ENCODE measurements at places on chromosomes 2 and 18. TPM values are rescaled to one million over a fixed set of nuclear protein-coding genes. Genes with fewer than 3 reads are reported as not detected.

- no peak for DNase-seq
Observed at GRCh38 chr2:15385184-15385583, 175.9 kb downstream of the NBAS start.

- no peak for DNase-seq
Observed at GRCh38 chr18:58373481-58373880, 255.4 kb downstream of the ALPK2 start.

- DNase-seq: peak; percentile 85
Observed at GRCh38 chr18:24075767-24076597, 61.4 kb downstream of the TTC39C start.

DNA sequence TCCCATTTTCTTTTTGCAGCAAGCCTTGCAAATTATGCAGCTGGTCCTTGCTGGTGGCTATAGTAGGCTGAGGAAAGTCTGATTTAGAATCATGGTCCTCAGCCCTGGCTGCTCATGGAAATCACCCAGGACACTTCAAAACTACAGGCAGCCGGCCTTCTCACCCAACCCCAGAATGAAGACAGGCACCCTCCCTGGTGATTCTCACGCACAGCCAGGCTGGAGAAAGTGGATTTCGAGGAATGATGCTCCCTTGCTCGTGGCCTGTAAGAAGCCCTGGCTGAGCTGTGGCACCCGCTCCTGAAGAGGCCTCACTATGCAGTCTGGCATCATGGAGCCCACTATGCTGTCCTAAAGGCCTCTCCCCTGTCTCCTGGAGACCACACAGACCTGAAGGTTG is 157.4 kb downstream of the CAPN13 start:
- DNase-seq: no peak

DNA sequence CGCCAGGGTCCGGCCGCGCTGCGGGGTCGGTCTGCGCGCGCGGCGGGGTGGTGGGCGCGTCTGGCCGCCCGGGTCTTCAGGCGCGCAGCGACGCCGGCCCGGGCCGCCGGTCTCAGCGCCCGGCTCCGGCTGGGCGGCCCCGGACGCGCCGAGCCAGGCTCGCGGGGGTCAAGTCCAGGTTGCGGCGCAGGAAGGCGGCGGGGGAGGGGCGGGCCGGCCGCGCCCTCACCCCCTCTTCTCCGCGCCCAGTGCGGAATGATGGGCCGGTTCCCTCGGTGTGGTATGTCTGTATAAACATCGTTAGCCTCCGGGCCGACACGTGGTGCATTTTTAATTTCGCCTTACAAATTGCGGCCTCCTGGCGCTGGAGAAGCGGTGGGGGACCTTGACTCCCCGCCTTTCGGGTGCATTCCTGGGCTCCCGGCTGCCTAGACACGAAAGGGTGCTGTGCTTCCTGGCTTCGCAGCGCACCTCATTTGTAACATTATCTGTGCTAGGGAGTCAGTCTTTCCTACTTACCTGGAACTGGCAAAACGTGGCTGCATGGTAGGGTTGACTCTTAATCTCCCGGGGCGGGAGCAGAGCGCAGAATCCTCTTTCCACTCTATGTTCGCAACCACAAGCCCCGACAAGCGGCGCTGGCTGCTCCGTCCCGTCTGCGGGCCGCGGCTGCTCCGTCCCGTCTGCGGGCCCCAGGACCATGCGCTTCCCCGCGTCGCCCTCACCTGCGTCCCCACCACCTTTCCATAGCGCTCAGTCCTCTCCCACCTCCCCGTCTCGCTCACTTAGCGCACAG is 69.0 kb downstream of the CTAGE1 start:
- DNase-seq: no peak

- DNase-seq: peak; percentile 91
Observed at GRCh38 chr2:105746177-105747080, 1.7 kb downstream of the NCK2 start.

- DNase-seq: no peak
Observed at GRCh38 chr2:122077771-122078170, 322.3 kb downstream of the TSN start.

DNA sequence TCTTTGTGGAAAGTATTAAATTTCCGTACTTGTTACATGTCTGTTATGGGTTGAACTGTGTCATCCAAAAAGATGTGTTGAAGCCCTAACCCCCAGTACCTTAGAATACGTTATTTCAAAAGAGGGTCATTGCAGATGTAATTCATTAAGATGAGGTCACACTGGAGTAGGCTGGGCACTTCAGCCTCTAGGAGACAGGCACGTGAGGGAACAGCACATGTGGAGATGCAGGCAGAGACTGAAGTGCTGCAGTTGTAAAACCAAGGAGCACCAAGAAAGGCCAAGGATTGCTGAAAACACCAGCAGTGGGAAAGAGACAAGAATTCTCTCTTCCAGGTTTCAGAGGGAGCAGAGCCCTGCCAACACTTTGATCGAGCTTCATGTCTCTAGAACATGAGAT is 4.6 kb upstream of the RHBDD1 start:
- DNase-seq: no peak

GRCh38 chr18:4636967-4637366 is 181.9 kb upstream of the DLGAP1 start:
- no peak for DNase-seq

DNA sequence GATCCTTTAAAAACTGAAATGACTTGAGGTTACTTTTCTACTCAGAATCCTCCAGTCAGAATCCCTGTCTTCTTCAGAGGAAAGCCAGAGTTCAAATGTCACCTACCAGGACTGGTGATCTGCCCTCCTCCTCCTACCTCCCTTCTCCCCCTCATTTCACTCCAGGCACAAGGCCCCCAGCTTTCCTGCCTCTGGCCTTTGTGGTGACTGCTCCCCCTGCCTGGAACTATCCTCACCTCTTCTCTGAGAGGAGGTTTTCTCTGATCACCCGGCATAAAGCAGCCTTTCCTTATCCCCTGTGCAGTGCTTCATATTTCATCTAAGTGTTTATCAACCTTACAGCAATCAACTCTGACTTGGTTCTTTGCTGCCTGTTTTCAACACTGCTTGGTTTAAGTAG is 6.8 kb downstream of the B3GNT2 start:
- no peak for DNase-seq

DNA sequence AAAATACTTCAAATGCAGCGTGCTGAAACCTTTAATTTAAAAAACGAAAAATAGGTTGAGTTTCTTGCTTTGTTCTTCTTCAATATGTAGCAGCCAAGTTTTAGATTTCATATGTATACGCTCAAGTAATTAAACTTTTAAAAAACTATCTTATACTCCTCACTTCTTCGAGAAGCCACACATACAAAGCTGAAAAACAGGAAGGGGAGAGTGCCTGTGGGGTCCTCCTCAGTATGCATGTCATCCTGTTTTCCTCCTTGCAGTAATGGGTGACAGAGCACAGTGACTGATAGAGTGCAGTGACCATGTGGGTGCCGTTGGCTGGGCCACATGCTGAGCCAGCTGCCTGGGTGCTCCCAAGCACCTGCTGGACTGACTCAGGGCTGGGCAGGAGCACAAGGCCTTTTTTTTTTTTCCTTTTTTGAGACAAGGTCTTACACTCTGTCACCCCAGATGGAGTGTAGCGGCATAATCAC is 33.3 kb downstream of the UXS1 start:
- DNase-seq: peak; percentile 50

GRCh38 chr18:31592506-31593157 is 955 bp downstream of the TTR start:
- DNase-seq: no peak

DNA sequence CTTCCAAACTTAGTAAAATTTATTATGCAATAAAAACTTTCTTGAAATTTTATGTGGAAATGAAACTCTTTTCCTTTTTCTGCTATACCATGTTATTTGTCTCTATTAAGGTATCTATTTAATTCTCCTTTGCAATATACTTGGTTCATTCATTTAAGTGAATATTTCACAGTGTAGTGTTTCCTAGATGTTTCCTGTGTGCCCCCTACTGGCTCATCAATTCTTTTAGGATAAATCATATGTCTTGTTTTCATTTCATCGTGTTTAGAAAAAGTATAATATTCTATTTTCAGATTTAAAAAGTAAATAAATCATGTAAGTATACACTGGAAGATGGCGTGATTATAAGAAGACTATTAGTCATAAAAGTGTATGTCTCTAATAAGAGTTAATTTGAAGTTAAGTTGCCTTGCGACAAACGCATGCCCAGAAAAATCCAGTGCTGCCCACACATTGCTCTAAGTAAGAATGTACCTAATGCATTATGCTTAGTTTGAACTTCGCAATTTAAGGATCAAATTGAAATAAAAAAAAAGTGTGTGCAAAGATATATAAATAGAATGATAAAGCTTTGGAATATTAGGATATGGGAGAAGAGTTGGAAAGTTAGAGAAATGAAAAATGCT is 525.4 kb downstream of the KCNJ3 start:
- DNase-seq: no peak

DNA sequence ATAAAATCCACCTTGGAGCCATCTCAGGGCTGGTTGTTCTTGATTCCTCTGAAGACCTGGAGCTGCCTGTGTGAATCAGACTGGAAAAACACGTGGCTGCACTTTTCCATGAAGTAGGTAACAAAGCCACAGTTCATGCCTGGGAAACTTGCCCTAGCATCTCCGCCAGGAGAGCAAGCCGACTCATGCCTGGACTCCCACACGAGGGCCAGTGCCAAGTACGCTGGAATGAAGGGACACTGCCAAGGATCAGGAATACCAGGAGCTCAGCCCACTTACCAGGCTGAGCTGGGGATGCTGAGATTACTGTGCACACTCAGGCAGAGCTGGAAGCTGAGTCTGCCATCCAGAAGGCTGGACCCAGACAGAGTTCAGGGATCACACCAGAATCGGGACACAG is 10.9 kb upstream of the FHL2 start:
- no peak for DNase-seq

DNA sequence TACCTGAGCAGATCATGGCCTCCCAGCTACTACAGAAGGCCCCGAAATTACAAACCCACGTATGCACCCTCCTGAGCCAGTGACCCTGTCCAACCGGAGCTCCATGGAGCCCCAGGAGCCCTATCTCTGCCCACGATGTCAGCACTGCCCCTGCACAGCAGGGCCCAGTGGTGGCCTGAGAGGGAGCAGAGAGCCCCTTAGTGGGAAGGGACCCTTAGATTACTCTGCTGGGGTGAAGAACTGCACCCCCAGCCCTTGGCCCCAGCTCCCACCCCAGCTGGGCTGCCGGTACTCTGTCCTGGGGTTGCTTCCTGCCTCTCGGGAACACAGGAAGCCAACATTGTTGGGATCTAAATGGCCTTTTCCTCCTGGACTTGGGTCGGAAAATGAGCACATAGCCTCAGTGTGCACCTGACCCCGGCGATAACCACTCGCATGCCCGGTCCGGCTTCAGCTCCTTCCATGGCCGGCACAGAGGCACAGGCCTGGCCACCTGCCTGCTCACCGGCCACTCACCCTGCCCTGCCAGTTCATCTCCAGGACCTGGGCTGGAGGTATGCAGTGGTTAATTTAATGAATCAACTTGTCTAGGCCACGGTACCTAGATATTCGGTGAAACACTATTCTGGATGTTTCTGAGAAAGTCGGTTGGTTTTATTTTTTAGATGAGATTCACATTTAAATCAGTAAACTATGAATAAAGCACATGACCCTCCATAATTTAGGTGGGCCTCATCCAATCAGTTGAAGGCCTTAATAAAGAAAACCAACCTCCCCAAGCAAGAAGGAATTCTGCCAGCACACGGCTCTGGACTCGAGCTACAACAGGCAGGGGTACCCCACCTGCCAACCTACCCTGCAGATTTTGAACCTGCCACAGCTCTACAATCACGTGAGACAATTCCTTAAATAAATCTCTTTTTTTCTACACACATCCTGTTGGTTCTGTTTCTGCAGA is 19.2 kb downstream of the TNS1 start:
- DNase-seq: no peak

GRCh38 chr18:76993085-76993382 is 139.5 kb downstream of the MBP start:
- no peak for DNase-seq

- DNase-seq: no peak
Observed at GRCh38 chr2:88903749-88904353, 212.4 kb downstream of the RPIA start.

DNA sequence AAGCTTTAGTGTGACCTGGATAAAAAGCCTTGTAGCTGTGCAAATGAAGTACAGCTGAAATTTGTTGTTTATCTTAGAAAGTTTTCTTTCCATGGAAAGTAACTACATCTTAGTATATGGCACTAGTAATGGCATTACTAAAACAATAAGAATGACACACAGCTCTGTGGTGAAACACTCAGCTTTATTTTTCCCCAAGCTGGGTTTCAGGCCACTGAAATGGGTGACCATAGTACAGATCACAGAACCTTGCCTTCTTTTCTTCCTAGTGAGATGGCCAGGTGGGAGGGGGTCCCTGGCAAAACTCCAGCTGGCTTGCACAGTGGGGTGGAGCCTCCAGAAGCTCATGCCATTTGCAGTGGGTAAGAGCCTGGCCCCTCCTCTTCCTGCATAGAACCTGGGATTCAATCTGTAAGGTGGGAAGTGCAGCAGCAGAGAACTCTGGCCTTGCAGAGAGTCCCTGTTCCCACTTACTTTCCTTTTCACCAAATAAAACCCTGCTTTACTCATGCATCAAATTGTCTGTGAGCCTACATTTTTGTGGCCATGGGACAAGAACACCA is 17.6 kb upstream of the GRP start:
- DNase-seq: no peak

DNA sequence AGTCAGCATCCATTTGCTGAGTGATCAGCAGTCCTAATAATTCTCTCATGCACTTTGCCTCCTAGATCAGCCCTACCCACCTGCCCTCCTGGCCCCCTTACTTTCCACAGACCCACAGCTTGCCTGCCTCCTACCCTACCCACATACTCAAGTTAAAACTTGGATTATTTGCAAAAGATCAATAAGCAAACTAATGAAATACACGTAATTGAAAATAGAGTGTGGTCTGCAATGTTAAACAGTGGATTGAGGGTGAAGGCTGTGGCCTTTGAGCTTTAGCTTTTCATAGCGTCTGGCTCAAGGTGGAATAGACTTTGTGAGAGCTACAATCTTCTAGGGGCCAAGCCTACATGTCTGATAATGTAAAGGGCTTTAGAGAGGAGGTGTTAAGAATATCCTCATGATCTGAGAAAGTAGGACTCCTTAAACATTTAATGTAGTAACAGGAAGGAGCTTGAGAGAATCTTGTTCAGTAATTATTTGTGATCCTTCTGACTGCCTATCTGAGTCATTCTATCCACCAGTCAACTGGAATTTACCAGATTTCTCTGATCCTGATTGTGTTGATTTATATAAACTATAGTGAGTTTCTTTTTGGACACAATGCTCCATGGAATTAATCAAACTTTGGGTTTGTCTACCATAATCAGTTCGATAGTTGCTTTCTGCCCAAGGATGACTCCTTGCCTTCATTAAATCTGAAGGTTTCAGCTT is 310.0 kb downstream of the HRH4 start:
- no peak for DNase-seq

Gene ALK
- not detected for total RNA-seq

Gene UBE2E3
- 30.2 TPM for total RNA-seq

Gene SLC16A14
- 1.0 TPM for total RNA-seq

Gene SERPINB11
- total RNA-seq: not detected

Gene CRYGC
- total RNA-seq: not detected

Gene ABCG8
- not detected for total RNA-seq

Gene TUBA4B
- not detected for total RNA-seq

Gene DYNAP
- not detected for total RNA-seq

Gene ITGB6
- not detected for total RNA-seq

Gene AOX1
- not detected for total RNA-seq

Gene HOXD13
- total RNA-seq: not detected
